Hematopoietic multipotent progenitor cell treated with erythropoietin and hydrocortisone succinate and interleukin-3 and kit ligand, for 15 days (in vitro differentiated cells): ENCODE measurements at places on chromosomes 13 and 19.

GRCh38 chr13:113758651-113759524, at the start of gene TMEM255B:
TMEM255B (plus strand) TSS chr13:113759226; CDS start chr13:113759270, 44 bp downstream.
- peak; percentile 5 for DNase-seq

- DNase-seq: no peak
These were observed 6.9 kb upstream of the RETN start for GRCh38 chr19:7661744-7662538.

DNA sequence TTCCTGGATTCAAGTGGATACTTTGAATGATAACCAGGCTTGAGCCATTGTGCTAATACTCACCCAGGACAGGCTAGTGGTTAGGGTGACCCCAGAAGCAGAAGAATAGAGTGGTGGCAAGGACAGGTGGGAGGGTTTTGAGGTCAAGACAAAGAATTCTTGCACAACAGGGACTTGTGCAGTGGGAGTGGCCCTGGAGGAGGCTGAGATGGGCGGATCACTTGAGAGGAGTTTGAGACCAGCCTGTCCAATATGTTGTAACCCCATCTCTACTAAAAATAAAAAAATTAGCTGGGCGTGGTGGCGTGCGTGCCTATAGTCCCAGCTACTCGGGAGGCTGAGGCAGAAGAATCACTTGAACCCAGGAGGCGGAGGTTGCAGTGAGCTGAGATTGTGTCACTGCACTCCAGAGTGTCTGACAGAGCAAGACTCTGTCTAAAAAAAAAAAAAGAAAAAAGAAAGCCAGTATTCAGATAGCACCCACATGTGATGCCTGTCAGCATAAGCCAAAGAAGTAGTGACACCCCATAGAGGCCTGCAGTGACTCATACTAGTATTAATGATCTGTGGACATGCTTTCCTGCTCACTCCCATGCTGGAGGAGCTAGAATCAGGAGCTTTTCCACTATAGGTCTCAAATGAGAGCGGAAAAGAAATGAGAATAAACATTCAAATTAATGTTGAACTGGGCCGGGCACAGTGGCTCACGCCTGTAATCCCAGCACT, 78.7 kb downstream of the RNF17 start:
- DNase-seq: no peak

DNA sequence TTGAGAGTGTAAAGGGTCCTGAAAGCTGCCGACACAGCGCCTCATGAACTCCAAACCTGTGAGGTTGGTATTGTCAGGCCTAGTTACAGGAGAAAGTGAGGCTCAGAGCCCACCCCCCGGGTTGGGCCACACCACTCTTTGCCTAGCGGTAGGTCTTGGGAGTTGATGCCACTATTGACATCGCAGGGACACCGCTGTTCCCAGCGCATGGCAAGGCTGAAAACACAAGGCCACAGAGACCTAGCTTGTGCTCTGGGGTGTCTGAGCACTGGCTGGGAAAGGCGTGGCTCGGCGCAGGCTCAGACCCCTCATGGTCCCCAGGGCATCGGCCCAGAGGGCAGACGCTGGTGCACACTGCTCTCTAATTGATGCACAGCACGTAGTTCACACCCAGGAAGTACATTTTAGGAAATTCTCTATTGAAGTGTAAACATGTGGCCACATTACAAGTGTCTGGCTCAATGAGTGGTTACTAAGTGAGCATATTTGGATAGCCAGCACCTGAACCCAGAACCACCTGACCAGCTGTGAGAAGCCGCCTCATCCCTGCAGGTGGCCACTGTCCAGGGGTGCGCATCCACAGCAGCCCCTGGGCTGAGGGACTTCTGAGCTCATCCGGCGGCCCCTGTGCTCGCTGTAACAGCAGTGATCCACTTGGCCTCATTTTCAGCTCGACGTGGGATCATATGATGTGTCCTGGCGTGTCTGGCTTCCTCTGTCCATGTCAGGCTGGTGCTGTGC, 27.3 kb downstream of the UPF1 start:
- no peak for DNase-seq

DNA sequence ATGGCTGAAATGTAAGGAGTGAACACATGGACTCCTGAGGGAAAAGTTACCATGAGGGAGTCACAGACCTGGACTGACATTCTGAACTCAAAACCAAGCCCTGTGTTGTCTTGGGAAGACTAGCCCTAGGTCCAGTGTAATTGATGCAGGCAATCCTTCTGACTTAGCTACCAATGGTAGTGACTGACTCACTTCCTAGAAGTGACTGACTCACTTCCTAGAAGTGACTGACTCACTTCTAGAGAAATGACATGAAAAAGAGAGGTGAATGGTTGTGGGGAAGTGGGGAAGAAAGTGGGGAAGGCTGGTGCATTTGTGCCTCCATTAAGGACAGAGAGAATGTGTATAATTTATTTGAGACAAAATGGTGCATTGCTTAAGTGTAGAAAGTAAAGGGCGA, 49.9 kb downstream of the EDNRB start:
- no peak for DNase-seq

GRCh38 chr19:3210347-3211017, 14.0 kb upstream of the CELF5 start:
- peak; percentile 67 for DNase-seq

GRCh38 chr19:29467824-29468401, 57.9 kb upstream of the VSTM2B start:
- DNase-seq: no peak

- no peak for DNase-seq
These were observed 534 bp upstream of the HPN start for GRCh38 chr19:35040826-35041547.

DNA sequence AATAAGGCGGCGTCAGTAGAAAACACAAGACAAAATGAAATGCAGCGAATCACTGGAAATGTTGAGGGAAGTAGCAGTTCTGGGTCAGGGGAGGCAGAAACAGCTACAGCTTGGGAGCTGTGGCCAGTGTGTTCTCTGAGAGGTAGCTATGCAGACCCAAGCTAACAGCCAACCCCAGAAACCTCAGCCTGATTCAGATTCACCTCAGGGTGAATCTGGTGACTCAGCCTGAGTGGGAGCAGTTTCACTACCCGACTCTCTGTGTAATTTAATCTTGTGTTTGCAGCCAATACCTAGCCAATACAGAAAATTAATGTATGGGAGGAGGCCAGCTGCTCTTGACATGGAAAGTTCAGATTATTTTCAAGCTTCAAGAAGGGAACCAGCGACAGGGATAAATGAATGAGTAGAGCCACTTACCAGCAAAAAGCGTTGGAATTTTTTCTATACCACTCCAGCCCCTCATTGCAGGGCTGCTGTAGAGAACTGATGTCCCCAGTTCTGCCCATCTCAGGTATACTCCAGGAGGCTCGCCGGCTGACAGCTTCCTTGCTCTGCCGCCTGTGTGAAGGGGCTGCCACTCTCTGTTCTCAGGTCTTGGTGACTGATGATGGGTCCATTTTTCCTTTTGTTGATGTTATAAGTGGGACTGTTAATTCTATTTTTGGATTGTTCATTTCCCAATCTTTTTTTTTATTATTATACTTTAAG, 8.9 kb downstream of the IGFL3 start:
- DNase-seq: no peak

- DNase-seq: no peak
These were observed 109.9 kb downstream of the FRY start for GRCh38 chr13:32141462-32141861.

DNA sequence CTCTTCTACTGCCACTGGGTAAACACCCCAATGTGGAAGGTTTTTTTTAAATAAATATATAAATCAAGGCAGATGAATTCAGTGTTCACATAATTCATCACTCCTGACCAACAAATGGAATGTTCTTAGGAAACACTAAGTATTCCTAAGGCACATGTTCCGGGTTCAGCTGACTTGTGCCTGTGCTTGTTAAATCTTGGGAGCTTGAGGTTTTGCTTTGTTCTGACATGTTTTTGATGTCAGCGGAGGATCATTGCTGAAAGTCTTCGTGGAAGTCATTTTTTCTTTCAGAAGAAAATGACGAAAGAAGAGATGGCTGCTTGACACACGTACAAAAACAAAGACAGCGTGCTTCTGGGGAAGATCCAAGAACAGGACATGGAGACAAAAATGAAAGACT, 185.8 kb downstream of the MZT1 start:
- DNase-seq: no peak

- DNase-seq: no peak
These were observed 543.3 kb downstream of the FGF9 start for GRCh38 chr13:22214184-22214583.

- DNase-seq: no peak
These were observed 2471.5 kb downstream of the PCDH9 start for GRCh38 chr13:64758521-64759244.

DNA sequence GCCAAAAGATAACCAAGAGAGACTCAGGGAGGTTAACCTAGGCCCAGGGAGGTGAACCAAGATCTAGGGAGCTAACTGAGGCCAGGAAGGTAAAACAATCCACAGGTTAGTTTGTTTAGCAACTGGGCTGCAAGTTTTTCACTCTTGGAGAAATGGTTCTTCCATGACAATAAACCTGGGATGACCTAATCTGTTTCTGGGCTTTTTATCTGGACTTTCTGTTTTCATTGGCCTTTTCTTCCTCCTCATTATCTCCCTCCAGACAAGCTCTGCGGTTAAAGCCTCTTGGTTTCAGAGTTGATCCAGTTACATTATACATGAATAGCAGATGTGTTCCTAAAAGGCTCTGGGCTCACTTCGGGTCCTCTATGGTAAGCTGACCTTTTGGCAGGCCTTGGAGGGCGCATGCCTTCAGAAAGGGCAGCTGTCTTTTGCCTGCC, 44.2 kb downstream of the PCDH8 start:
- DNase-seq: no peak

DNA sequence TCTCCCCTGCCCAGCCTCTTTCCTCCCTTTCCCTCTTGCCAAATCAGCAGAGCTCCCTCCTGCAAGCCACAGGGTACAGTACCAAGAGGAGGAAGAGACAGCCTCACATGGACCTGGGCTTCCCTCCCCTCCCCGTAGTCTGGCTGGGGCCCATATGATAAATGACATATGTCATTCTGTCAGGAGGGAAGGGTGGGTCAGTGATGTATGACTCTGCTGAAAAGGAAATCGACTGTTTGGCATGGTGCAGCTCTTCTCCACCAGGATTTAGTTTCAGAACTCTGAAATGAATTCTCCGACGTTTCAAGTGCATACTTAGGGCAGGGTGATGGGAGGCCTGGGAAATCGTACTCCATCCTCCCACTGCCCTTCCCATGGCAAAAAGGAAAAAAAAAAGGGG, 9.8 kb downstream of the TSHZ3 start:
- no peak for DNase-seq

GRCh38 chr13:28328271-28328607, 166.7 kb downstream of the FLT1 start:
- DNase-seq: no peak

DNA sequence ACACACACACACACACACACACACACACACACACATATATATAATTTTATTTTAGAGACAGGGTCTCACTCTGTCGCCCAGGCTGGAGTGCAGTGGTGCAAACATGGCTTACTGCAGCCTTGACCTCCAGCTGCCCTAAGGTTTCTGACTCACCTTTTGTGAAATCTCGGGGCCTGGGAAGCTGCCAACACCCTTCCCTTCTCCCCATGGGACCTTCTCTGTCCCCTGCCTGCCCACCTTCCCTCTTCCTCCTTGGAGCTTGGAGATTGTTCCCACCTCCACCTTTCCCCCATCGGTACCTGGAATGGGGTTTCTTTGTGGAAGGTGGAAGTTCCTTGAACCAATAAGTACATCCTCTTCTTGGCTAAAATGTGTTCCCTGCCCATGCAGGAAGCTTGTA, 6.3 kb downstream of the ARRDC5 start:
- no peak for DNase-seq

GRCh38 chr13:32390048-32390447, 37.9 kb downstream of the N4BP2L1 start:
- DNase-seq: no peak

DNA sequence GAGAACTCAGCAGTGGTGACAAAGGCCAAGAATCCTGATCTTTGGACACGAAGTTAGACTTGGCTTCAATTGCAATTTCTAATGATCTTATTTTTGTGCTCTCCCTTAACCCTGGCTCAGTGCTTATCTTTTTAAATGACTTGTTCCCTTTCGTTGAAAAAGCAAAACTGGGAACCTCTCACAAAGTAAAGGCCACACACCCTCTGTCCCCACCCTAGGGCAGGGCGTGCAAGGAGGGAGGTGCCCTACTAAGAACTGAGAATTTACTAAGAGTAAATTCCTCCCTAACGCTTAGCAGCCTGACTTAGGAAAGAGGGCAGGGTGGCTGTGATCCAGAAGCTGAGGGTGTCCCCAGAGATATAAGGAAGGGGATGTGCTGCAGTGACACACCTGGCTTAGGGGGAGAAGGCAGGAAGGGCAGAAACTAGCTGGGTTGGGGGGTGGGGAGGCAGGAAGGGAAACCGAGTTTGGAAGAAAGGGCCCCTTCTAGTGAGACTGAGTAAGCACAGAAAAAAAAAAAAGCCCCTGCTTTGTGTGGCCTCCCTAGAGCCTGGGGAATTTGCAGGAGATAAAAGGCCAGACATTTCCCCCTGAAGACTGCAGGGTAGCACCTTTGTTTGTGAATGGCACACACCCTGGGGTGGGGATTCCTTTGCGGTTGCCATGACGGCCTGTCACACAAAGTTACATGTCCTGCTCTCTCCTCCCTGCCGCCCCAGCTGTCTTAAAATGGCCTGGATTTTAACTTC, 435.1 kb downstream of the EFNB2 start:
- no peak for DNase-seq

GRCh38 chr13:112768795-112769481, 79.1 kb downstream of the ATP11A start:
- DNase-seq: no peak

DNA sequence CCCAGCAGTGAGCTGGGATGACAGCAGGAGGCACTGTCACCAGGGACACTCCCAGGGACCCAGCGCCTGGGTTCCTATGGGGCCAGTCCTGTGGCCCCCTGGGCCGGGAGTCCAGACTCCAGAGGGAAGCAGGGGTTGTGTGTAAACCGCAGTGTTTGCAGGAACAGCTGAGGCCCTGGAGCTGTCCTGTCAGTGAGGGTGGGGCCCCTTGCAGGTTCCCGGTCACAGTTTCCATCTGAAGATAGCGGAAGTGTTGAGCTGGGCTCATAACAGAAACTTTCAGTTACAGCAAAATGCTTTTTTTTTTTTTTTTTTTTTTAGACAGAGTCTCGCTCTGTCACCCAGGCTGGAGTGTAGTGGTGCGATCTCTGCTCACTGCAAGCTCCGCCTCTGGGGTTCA, 17.7 kb upstream of the CSNK1G2 start:
- no peak for DNase-seq

DNA sequence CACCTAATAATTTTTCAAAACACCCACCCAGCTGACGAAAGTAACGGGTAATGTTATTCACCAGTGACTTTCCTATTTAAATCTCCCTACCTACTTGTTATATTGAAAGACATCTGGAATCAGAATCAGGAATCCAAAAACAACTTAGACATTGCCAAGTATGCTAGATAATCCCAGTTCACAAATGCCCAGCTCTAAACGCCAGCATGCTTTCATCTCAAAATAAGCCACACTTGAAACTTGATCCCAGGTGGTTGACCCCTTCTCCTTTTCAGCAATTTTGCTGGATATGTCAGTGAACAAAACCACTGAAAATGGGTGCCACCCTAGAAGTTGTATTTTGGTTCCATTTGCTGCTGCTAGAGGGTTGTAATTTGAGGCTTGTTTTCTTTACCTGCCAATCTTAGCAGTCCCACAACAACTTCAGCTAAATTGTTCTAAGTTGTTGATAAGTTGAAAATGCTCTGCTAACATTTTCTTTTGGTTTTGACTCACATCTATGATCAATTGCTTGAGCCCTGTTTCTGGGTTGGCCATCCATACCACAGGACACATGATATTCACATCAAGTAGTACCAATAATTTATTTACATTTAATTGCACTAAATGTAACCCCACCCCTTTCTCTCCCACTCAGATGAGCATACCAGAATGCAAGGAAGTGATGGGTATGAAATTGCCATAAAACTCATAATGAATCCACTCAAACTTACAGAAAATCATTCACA, 66.4 kb downstream of the DCT start:
- DNase-seq: no peak
